ENCODE measurements at places on chromosomes 7 and 10. TPM values are rescaled to one million over a fixed set of nuclear protein-coding genes. Genes with fewer than 3 reads are reported as not detected.

Gene SERPINE1
- 4.7 TPM for total RNA-seq

GRCh38 chr10:129945941-129946760 lies 17.9 kb downstream of the EBF3 start:
- no peak for DNase-seq

DNA sequence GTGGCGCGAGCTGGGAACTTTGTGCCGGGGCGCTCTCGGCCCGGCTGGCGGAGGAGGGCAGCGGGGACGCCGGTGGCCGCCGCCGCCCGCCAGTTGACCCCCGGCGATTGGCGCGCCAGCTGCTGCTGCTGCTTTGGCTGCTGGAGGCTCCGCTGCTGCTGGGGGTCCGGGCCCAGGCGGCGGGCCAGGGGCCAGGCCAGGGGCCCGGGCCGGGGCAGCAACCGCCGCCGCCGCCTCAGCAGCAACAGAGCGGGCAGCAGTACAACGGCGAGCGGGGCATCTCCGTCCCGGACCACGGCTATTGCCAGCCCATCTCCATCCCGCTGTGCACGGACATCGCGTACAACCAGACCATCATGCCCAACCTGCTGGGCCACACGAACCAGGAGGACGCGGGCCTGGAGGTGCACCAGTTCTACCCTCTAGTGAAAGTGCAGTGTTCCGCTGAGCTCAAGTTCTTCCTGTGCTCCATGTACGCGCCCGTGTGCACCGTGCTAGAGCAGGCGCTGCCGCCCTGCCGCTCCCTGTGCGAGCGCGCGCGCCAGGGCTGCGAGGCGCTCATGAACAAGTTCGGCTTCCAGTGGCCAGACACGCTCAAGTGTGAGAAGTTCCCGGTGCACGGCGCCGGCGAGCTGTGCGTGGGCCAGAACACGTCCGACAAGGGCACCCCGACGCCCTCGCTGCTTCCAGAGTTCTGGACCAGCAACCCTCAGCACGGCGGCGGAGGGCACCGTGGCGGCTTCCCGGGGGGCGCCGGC lies 870 bp downstream of the FZD1 start:
- peak; percentile 88 for DNase-seq

DNA sequence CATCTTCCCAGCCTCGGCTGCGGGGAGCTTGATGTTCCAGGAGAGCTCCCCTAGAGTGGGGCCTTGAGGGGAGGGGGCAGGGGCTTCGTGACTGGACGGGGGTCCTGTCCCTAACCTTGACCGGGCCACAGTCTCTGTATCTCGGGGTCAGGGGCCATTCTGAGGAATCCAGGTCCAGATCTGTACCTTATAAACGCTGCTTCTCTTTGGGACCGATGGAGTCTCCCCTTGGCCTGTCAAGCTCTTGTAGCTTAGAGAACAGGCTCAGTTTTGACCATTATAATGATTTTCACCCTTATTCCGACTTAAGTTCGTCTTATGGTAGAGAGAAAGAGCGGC lies 831 bp downstream of the ZKSCAN5 start:
- no peak for DNase-seq

Gene CCDC172
- total RNA-seq = not detected

- no peak for DNase-seq
Measured at GRCh38 chr10:71271662-71272055, 47.4 kb upstream of the SLC29A3 start.

DNA sequence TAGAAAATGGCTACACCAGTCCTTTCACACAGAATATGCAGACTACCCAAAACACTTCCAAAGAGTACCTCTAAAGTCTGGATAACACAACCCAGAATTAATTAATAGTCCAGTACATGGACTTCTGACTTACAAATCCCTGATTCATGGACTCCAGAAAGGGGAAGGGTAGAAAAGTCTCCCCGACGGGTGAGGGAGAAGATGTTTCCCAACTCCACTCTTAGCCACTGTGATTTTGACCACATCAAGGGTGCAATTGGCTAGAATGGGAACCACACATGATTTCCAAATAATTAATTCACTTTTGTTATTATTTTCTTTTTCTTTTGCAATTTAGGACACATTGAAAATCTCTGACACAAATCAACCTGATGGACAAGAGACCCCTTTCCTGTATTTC lies 1.4 kb downstream of the TMEM130 start:
- no peak for DNase-seq

DNA sequence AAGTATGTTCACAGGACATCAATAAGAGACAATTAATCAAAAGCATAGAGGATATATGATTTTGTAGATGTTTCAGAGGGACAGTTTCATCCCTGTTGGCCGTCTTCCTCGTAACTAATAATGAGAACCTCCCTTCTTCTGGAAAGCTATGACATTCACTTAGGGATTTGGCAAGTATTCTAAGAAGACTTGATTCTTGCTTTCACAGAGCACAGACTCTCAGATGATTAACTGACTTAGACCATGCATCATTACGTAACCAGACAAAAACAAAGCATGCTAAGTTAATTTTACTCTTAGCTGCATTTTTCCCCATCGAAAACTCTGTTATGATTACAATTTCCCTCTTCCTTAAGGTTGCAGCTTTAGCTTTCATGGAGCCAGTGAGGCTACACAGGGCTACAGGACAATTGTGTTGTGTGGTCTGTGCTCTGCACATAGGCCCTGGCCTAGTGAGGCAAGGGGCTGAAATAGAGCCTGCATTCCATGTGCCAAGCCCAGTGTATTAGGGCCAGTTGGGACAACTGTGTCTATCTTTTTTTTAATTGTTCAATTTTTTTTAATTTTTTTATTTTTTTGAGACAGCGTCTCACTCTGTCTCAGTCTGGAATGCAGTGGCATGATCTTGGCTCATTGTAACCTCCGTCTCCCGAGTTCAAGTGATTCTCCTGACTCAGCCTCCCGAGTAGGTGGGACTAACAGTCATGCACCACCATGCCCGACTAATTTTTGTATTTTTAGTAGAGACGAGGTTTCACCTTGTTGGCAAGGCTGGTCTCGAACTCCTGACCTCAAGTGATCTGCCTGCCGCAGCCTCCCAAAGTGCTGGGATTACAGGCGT lies 105.3 kb downstream of the PLXDC2 start:
- no peak for DNase-seq

- no peak for DNase-seq
Measured at GRCh38 chr7:112069879-112070321, 136.3 kb downstream of the DOCK4 start.

Gene HSPA14
- total RNA-seq = 42.2 TPM

DNA sequence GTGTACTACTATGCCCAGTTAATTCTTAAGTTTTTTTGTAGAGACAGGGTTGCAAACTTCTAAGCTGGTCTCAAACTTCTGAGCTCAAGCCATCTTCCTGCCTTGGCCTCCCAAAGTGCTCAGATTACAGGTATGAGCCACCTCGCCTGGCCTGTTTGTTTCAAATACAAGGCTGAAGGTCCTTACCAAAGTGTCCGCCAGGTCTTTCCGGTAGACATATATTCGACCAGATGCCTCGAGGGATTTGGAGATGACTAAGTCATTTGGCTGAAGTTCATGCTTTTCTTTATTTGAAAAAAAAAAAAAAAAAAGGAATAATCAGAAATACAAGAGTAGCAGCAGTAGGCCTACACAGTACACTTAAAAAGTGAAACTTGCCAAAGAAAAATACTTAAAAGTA lies 204.5 kb upstream of the CDCA7L start:
- peak; percentile 55 for DNase-seq

Gene CALML5
- total RNA-seq = not detected

Gene UNC5B
- 8.2 TPM for total RNA-seq

DNA sequence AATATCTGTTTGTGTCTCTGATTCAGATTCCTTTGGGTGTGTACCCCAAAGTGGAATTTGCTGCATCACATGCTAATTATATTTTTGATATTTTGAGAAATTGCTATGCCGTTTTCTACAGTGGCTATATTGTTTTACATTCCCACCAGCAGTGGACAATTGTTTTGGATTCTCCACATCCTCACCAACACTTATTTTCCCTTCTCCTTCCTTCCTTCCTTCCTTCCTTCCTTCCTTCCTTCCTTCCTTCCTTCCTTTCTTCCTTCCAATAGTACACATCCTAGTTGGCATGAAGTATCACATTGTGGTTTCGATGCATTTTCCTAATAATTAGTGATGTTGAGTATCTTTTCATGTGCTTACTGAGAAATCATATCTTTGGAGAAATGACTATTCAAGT lies 535.5 kb downstream of the SH2D4B start:
- peak; percentile 61 for DNase-seq

DNA sequence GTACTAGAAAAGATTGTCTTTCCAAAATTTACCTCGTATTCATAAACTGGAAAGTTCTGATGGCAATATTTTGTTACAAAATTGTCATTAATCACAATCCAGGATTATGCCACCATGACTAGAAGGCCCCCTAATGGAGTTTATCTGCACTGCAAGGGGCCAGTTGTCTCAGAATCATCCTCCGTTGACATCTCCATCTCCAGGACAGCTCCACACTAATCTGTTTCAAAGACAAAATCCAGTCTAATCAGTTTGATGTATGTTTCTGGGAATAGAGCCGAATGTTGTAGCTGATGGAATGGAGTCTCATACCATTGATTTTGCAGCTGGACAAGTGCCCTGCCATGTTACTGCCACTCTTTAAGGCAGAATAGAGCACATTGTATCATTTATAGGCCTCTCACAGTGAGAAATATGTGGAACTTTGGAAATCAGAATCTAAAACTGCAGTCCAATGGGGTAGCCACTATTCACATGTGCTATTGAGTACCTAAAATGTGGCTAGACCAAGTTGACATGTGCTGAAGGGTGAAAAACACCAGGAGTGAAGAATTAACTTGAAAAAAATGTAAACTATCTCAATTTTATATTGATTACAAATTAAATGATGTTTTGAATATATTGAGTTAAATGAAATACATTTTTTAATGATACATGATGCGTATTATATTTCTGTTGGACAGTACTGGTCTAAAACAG lies 38.3 kb upstream of the TOMM7 start:
- peak; percentile 52 for DNase-seq

DNA sequence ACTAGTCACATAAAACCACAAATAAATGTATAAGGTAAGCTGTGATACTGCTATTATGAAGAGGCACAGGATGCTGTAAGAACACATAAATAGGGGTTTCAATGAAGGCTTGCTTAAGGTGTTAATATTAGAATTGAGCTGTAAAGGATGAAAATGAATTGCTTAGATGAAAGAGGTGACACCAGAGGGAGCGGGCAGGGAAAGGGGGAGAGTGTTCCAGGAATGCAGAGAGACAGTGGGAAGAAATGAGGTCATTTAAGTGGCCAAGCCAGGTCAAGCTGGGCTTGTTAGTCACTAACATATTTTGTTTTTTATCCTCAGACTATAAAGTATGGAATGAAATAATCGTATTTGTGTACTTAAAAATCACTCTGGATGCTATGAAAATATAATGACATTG lies 193.5 kb downstream of the NRG3 start:
- DNase-seq = no peak

DNA sequence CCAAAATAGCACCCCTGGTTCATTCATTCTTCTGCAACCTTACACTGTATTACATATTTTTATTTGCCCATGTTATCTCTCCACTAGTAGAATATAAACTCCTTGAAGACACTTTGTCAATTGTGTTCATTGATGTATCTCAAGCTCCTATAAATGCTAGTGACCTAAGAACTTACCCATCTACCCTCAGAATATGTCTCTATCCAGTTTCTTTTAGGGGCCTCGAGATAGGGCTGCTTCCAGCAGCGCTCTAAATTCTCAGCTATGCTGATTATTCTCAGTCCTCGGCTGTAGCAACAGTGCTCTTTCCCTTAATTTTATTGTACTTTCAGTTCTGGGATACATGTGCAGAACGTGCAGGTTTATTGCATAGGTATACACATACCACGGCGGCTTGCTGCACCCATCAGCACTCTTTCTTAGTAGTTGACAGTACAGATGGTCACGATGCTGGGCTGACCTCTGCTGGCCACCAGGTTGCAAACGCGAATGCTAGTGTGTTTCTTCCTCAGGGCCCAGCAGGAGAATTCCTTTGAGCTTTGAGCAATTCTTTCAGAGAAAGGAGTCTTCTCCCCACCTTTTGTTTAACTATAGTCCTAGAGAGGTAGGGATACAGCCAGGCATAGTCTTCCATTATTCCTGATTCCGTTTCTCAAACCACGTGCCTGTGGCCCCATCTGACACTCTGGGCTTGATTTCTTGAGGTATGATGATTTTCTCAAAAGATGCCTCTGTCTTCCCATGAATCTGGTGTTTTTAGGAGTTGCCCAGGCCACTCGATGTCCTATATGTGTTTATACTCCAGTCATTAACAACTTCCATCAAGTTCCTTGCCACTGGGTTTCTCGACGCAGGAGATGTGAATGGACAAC lies 49.1 kb upstream of the CDC14C start:
- peak; percentile 19 for DNase-seq

GRCh38 chr10:69331161-69331560 lies 52.9 kb downstream of the HK1 start:
- no peak for DNase-seq

Gene SAP25
- total RNA-seq = 2.8 TPM

Gene NOM1
- total RNA-seq = 34.1 TPM

Data from A673 (cell line).